ENCODE measurements at places on chromosomes 1 and 21. TPM values are rescaled to one million over a fixed set of nuclear protein-coding genes. Genes with fewer than 3 reads are reported as not detected.

GRCh38 chr1:47478090-47478489 is 40.2 kb downstream of the FOXD2 start:
- DNase-seq = no peak

DNA sequence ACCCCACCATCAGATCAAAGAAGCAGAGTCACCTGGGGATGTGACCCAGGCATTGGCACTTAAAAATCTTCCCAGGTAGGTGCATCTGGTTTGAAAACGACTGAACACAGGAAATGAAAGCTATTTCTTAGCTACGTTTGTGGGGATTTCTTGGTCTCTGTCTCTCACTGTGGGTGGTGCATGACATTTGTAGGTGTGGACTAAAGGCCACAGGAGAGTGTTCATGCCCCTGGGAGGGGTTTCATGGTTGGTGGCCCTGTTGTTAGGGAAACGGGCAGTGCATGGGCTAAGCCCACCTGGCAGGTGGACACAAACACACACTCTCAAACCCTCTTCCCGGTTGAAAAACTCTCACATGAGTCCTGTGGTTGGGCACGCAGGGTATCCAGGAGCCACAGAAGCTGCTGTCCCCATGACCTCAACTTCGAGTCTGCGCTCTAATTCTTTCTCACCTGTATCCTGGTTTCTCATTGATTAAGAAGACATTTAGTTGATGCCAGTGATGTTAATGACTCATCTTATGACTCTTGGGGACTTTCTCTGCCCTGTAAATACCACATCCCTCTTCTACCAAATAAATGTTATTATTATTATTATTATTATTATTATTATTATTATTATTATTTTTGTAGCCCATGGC is 119.4 kb downstream of the MRPS6 start:
- DNase-seq = no peak

- no peak for DNase-seq
Measured at GRCh38 chr21:35219291-35219690, 170.2 kb upstream of the RUNX1 start.

- no peak for DNase-seq
Measured at GRCh38 chr1:236242568-236242967, 39.2 kb downstream of the ERO1B start.

GRCh38 chr1:87794788-87795614 is 466.3 kb downstream of the LMO4 start:
- peak; percentile 58 for DNase-seq

GRCh38 chr1:43349594-43350306 is 9.0 kb upstream of the CDC20 start:
- DNase-seq = peak; percentile 75

DNA sequence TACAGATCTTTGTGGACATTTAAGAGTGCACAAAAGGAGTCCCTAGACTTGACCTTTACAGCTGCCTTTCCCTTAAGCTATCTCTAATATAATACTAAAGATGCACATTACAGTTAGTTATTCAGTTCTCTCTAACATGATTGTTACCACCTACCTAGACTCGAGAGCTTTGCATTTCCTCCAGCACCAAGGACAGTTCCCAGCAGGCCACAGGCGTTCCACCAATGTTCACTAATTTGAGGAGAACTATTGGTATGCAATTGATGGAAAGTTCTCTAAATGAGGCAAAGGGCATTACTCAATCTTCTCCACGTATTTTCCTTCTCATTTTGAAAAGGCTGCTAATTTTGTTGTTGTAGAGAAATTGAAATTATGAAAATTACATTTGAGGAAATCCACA is 5.4 kb upstream of the NTNG1 start:
- no peak for DNase-seq

GRCh38 chr1:40221977-40222772 is 25.6 kb upstream of the TMCO2 start:
- no peak for DNase-seq

DNA sequence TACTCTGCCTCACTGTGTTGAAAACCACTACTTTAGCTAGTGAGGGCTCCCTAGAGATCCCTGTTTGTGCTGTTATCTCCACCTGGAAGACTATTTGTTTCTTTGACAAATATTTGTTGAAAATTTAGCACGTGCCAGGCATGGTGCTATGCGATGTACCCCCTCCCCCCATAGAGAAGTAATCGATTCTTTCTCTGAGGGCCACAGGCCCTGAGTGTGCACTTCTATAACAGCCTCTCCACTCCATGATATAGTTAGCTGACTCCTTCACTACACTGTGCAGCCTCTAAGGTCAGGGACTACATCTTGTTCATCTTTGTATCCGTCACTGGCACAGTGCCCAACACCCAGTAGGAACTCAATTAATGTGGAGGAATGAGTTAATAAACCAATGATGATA is 17.3 kb upstream of the RBM15 start:
- DNase-seq = no peak

- DNase-seq = no peak
Measured at GRCh38 chr1:62746086-62746808, 37.7 kb upstream of the ATG4C start.

DNA sequence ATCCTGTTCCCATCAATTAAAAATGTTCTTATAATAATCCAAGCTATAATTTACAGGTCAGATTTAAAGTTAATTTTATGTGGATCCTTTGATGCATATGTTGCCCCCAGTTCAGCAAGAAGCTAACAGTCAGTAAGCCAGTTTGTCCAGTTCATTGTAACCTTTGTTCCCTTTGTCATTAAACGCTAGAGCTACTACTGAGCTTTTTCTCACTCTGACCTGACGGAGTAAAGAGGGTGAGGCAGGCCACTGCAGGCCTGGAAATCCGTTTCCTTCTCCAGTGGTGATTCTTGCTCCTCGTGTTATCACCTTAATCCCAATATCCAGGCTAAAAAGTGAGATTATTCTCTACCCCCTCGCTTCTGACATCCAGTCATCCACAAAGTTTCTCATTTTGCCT is 10.2 kb downstream of the YBX1 start:
- no peak for DNase-seq

- DNase-seq = no peak
Measured at GRCh38 chr1:209823143-209824041, 4.4 kb upstream of the UTP25 start.

DNA sequence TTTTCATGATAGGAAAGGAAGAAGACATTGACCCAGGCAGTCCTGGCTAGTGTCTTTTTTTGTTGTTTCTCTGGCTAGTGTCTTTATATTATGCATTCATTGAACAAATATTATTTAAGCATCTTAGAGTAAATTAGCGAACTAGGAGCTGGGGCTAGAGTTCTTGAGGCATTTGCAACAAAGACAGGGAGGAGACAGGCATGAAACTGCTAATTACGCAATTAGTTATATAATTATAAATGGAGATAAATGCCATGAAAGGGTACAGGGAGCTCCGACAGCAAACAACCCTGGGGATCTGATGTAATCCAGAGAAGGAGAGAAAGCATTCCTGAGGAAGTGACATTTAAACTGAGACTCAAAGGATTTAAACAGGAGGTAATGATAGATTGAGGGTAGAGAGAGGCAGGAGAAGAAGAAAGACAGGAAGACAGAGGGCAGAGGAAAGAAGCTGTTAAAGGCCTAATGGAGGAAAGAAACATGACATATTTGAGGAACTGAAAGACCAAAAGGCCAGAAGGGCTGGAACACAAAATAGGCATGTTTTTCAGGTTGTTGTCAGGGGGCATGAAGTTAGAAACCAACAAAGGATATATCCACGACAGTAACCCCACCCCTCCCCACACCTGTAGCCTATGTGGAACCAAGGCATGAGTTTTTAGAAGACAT is 99.5 kb upstream of the GJB5 start:
- no peak for DNase-seq

- DNase-seq = no peak
Measured at GRCh38 chr1:178254433-178254832, 160.5 kb downstream of the RASAL2 start.

GRCh38 chr1:175875556-175875955 is 132.2 kb upstream of the TNR start:
- DNase-seq = no peak

DNA sequence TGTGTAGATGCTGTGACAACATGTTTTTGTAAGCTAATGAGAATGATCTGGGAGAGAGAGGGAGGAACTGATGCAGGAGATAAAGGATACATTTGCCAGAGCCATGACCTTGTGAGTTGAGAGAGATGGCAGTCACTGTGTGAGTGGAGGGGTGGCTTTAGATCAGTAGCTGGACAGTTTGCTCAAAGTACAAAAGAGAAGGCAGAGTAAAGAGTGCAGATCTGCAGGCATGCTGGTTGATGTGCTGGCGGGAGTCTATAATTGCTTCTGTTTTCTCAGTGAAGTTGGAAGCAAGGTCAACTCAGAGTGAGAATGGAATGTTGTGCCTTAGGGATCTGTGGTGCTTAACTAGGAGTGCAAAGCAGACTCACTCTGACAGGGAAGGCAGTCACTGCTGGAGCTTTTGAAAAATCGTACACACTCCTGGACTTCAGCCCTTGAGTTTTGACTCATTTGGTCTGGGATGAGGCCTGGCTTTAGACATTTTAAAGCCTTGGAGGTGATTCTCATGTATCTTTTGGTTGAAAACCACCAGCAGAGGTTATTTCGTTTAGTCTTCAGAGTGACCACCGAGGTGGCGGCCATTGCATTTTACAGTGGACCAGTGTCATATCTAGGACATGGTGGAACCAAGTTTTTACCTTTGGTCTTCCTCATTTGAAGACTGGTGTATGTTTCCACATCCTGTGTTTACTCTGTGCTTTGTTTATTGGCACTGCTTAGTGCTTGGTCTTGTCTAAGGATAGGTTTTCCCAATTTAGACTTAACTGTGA is 49.6 kb downstream of the MTR start:
- no peak for DNase-seq

GRCh38 chr1:86703696-86704457 is 499 bp upstream of the SH3GLB1 start:
- no peak for DNase-seq

DNA sequence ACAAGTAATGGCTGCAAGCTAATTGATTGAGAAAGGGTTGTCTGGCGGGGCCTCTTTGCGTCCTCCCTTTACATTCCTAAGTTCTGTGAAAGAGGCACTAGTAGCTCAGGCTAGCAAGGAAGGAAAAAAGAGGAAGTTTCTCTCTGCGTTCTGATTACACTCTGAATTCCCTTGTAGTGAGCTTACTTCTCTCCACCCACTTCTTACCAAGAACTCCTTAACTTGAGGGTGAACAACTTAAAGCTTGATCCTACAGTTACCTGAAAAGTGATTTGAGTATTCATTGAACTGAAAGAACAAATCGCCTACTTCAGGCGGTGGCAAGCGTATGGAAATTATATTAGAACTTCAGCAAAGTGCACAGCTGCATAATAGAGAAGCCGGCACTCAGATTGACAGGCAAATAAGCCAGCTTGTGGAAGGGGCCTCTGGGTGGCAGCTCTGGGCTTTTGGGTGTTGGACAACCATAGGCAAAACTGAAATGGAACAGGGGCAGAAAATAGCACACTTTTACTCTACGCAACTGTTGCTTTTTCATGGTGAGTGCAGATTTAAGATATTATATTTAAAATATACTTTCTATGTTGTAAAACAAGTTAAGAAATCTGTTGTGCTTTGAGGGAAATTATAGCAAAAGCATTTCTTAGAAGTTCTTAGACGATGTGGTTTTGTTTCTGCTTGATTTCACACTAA is 464.5 kb downstream of the USP25 start:
- peak; percentile 42 for DNase-seq

GRCh38 chr1:44714944-44715571 is 15.9 kb downstream of the RNU5D-1 start:
- DNase-seq = peak; percentile 69

DNA sequence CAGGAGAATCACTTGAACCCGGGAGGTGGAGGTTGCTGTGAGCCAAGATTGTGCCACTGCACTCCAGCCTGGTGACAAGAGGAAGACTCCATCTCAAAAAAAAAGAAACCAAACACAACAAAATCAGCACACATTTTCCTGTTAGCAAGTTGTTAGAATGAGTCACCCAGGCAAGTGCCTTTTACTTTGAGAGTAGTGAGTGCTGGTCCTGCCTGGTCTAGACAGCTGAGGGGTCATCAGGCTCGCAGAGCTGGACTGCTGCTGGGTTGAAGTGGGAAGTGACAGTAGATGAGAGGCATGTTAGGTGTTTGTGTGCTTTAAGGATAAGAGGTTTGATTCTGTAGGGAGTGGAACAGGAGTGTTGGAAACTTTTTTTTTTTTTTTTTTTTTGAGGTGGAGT is 31.9 kb downstream of the GNPAT start:
- no peak for DNase-seq

DNA sequence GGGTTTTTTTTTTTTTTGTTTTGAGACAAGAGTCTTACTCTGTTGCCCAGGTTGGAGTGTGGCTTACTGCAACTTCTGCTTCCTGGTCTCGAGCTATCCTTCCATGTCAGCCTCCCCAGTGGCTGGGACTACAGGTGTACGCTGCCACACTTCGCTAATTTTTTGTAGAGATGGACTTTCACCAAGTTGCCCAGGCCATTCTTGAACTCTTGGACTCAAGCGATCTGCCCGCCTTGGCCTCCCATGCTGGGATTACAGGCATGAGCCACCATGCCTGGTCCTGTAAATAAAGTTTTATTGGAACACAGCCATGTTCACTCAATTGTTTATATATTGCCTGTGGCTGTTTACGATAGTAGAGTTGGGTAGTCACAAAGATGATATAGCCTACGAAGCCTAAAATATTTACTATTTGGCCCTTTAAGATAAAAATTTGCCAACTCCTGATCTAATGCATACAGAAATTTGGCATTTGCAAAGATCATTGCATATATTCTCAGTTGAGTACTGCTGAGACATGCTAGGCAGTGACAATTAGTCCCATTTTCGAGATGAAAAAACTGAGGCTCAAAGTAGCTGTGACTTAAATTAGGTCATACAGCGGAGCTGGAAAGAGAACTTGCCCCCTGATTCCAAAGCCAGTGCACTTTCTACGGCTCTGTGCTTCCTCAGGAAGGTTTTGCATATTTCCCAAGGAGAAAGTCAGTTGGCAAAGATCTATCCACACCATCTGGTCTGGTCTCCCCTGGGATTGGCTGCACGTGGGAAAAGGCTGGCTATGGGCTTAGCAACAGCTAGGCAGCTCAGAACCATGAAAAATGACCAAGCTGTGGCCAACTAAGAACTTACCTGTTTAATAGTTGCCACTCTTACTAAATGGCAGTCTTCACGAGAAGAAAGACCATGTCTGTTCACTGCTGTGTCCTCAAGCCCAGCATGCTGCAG is 19.4 kb downstream of the MECR start:
- DNase-seq = no peak

PLEKHG5 gene
- total RNA-seq = 1.6 TPM

TCHH gene
- total RNA-seq = not detected

CTSE gene
- total RNA-seq = not detected

IL19 gene
- not detected for total RNA-seq

CD1B gene
- not detected for total RNA-seq

MAP1LC3C gene
- total RNA-seq = not detected

OR2L2 gene
- not detected for total RNA-seq

VASH2 gene
- total RNA-seq = 1.0 TPM

KIAA0040 gene
- 4.0 TPM for total RNA-seq

LRRC8B gene
- total RNA-seq = 2.6 TPM

UBE4B gene
- 35.2 TPM for total RNA-seq

TXNIP gene
- 82.5 TPM for total RNA-seq
